ENCODE measurements at places on chromosomes 5 and 9.

GRCh38 chr9:37339923-37340322 lies 82.6 kb upstream of the GRHPR start:
- DNase-seq, result no peak

DNA sequence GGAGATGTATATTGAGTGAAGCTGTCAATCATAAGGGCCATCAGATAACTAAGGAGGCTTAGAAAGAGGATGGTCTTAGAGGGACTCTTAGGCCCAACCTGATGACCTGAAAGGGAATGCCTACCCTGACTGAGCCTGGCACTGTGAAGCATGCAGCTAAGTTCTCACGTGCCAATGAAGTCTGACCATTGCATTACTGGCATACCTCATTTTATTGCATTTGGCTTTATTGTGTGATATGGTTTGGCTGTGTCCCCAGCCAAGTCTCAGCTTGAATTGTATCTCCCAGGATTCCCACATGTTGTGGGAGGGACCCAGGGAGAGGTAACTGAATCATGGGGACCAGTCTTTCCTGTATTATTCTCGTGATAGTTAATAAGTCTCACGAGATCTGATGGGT lies 421.6 kb upstream of the SGCD start:
- no peak for DNase-seq

- DNase-seq, result no peak
Measured at GRCh38 chr9:100058699-100059579, 39.9 kb downstream of the ERP44 start.

GRCh38 chr9:130138171-130138653 lies 34.0 kb upstream of the NCS1 start:
- DNase-seq, result no peak

DNA sequence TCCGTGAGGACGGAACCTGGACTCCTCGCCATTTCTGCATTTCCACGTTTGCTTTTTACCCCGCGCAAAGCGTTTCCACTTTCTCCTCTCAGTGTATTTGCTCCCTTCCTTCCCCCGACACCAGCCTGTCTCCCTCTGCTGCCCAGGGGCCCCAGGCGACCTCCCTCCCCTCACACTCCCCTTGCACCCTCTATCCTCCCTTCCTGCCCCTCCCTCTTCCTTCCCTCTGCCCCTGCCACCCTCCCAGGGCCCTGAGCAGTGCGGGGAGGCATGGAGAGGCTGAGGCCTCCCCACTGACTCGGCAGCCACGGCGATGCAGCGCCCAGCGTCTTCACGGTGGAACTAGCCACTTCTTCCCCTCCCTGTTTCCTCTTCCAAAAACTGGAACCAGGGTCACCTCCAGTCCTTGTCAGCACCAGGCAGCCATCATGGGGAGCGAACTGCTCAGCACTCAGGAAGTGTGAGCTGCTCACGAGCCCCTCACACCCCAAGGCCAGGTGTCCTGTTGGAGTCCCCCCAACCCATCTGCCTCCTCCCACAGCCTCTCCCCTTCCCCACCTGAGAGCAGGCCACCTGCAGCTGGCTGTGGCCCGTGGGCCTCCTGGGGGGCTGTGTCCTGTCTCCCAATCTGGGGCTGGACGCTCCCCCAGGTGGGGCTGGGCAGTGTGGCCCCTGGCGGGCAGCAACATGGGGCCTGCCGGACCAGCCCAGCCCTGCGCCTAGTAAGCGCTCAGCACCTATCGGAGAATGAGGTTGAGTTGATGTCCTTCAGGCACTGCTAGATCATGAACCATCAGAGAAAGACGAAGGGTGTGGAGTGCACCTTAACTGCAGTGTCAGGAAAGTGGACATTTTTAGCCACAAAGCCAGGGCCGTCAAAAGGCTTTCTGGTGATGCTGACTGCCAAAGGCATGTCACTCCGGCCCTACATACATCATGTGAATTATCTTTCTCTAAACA lies 17.5 kb downstream of the UBE2QL1 start:
- DNase-seq, result no peak

All from stimulated activated CD8-positive, alpha-beta memory T cell treated with anti-CD3 and anti-CD28 coated beads, Interleukin-7, amount 100 ng/mL, for 1 hour (primary cell).